ENCODE measurements at places on chromosomes 4 and X.
A peak's percentile ranks its signal among the peaks of the same experiment; 100 is the strongest.

DNA sequence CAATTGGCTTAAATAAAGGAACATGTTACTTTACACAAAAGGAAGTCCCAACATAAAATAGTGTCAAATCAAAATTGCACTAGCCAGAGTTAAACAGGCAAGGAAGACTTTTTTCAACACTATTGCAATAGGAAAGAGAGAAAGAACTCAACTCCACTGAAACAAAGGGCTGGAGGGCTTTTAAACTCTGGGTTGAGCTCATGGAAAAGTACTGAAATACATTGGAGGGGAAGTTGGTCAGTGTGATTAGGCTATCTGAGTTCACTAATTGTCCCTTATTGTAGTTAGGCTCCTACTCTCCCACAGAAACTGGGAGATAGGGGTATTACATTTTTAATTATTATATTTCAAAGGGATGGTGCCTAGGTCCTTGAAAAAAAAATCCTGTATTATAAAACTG, 491.2 kb upstream of the LCORL start:
- no peak for DNase-seq

DNA sequence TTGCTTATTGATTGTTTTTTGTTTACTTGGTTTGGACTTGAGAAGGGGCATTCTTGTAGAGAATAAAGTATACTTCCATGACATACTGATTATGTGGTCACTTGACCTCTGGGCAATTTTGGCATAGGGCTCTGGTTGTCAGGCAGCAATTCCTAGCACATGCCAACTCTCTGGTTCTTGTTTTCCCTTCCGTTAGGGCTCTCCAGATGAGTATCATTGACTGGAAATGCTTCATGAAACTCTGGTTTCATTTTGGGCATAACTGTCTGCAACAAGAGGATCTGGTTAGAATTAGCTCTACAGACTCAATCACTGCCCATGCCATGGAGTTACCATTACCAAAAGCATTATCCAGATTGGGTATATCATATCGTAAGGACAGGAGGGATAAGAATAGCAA, 1057.9 kb downstream of the FAT4 start:
- no peak for DNase-seq

- DNase-seq = peak; percentile 95
Measured at GRCh38 chr4:98143001-98143899, at the start of gene STPG2. Gene STPG2, minus strand, starts transcription at chr4:98143476.

DNA sequence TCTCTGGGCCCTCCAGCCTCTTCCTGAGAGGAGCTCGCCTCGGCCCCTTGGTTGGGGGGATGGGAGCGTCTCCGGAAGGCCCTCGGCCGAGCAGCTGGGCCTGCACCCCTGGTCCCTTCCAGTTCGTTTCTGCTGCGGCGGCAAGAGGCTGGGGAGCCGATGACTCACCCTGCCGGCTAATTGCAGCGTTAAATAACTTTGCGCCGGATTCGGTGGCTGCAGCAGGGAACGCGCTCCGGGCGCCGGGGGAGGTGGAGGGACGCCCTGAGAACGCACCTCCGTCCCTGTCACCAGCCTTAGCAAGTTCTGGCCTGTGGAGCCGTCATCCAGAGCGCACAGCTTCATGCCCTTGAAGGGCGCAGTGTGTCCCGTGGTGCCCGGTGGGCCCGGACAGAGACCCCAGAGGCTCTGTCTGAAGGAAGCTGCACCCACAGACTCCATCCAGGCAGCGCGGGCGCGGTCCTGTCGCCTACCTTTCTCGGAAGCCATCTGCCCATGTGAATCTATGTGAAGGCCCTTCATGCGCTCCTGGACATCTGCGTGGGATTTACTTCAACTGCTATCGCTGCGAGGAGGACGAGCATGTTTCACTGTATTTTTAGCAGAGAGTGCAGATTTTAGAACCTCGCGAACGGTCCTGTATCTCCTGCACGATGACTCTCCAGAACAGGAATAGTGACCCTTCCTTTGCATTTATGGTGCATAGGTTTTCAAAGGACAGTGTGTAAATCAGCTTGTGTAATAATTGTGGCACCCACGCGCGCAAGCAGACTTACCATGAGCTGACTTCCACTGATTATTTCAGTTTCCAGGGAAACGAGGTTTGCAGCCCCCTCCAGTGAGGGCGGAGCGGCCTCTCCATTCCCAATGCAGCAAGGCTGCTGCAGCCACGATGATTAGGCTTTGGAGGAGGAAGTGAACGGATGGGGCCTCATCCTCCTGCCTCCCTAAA, 1.7 kb upstream of the TMEM271 start:
- DNase-seq = no peak

DNA sequence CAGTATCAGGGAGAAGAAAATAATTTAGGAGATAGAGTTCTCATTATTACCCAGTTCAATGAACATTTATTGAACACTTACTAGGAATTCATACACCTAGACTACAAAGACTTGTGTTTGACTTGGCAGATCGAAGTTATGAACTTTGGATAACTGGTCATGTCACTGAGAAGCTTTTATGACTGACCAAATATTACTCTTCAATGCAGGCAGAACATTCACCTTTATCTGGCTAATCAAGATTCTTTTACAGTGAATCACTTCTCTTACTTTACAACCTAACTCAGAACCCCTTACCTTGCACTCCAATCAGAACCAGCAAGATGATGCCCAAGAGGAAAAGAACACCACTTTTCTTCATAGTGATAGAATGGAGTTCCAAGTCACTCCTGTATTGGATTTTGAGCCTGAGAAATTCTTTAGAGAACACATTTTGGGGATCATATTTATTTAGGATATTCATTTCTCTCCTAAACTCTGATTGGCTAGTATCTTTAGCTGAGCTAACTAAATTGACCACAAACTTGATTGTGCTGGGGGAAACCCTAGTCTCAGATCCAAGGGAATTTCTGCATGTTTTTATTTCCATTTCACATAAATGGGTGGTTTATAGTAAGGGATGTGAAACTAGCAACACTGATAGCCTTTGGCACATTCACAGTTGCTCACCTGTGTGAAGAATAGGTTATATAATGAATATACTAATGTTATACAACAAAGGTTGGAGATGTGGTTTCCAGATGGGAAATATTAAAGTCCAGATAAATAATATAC, at the start of gene CXCL9:
TSS of gene CXCL9 (minus strand) at position 421 of the 774 bp plus-strand sequence. CDS start at position 361, 60 bp downstream.
- DNase-seq = no peak
